NCI-H1105 treated with DMSO at 0.1 percent for 48 hours (cell line): ENCODE measurements at places on chromosomes 3 and 15.

DNA sequence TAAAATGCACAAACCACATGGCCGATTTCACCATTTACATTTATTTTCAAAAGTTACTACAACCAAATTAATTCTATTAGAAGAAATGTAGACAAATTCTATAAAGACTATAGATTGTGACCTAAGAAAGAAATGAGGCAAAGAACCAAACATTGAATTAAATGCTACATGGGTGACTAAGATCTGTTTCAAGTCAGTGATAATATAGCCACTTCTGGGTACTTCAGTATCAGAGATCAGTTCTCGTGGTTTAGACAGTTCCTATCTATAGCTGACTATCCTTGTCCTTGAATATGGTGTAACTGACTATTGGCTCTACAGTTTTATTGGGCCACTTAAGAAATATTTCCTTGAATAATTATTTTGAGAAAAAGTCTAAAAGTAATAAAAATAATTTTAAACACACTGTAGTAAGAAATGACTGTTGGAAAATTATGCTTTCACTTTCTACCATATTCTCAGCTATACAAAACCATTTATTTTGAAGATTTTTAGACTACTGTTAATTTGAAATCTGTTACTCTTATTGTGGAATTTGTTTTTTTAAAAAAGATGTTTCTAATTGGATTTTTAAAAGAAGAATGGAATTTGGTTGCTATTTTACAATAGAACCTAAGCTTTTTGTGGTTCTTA is 14.1 kb downstream of the KCNMB3 start:
- no peak for DNase-seq

- no peak for DNase-seq
Observed at GRCh38 chr15:87340370-87340769, 916.2 kb downstream of the NTRK3 start.

DNA sequence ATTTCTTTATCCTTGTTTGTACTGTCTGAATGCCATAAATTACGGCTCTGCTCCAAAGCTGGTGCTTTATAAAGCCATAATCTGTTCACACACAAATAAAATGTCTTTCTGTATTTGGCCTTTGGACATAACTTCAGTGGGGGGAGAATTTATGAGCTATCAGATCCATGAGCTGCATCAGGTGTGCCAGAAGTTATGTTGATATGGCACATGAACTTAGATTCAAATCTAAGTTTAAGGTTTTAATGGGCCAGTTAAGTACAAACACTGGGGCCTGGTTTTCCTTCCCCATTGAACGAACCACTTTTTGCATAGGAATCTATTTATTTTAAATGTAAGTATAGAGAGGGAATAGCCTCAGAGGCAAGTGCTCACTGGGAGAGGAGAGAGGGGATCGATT is 239.9 kb downstream of the NFKBIZ start:
- no peak for DNase-seq

- DNase-seq, result no peak
Observed at GRCh38 chr15:56165234-56165633, 78.4 kb downstream of the RFX7 start.

GRCh38 chr15:75508840-75509532 is 57.5 kb upstream of the SIN3A start:
- DNase-seq, result no peak

DNA sequence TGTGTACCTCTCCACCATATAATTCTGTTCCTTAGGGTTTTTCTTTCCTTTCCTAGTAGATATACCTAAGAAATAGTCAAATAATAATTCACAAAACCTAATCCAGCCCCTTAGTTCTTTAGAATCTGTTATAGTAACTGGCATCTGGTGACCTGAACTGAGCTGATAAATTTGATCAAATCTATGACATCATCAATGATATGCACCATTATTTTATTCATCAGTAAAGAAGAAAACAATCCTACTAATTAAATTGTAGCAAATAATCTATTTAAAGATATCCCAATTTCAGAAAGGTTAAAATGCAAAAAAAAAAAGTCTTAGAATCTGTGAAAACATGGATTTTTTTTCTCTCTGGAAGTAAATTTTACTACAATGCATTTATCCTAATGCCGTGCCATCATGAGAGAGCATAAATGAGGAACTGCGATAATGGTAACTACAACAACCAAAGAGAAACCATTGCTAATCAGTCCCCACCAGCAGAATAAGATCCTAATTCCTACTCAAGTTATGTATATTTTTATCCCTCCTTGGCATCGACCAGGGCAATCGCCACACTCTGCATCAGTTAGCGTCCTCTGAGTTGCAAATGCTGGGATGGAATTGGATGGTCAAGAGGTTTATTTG is 6.6 kb upstream of the MNS1 start:
- no peak for DNase-seq

GRCh38 chr3:27939940-27940339 is 217.8 kb upstream of the EOMES start:
- DNase-seq, result no peak

- peak; percentile 98 for DNase-seq
Observed at GRCh38 chr3:181839039-181839915, 127.6 kb downstream of the SOX2 start.

DNA sequence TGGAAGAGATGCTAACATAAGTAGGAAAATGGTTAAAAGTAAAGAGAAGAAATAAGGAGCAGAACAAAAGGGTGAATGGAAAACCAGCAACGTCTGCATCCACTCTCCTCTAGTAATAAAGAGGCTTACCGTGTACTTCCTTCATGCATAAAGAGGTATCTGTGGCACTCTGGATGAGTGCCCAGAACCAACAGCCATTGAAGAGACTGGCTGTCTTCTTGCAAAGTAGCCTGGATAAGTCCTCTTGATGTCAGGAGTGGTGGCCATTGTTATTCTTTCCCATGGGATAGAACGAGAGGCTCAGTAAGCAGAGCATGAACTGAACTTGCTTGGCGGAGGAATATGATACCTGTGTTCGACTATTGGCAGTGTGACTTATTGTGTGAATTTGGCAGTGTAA is 186.2 kb upstream of the RASGRP1 start:
- DNase-seq, result peak; percentile 76

DNA sequence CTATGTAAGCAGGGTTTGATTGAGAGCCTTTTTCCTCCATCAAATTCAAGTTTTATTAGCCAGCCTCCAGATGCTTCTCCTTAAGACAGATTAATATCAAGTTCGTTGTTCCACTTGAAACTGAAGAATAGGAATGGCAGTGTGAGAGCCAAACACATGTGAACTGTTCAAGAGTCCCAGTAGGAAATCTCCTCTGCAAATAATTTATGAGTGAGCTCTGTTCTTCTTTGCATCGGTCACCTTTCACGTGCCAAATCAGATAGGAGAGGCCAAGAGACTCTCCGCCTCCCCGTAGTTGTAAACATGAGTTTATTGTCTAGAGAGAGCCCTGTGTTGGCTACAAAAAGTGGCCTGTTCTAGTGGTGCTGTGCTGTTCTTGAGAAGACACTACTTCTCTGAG is 372.1 kb upstream of the NR2F2 start:
- no peak for DNase-seq

GRCh38 chr3:25421747-25422146 is 6.3 kb upstream of the RARB start:
- DNase-seq, result no peak

GRCh38 chr3:61812517-61812916 is 251.1 kb downstream of the PTPRG start:
- no peak for DNase-seq

GRCh38 chr15:38860253-38860652 is 295.6 kb upstream of the RASGRP1 start:
- no peak for DNase-seq

DNA sequence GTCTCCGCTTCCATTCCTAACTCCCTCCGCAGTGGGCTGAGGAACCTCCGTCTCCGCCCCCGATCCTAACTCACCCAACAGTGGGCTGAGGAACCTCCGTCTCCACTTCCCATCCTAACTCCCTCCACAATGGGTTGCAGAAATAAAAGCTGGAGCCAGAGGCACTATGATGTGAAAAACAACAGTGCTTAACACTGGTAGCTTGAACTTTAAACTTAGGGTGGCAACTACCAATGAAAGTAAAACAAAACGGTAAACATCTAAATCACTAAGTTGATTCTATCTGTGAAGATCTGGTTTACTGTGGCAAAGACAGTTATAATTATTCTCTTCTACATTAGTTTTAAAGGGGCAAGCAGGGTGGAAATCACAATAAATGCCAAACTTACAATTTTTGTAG is 25.9 kb upstream of the GP5 start:
- DNase-seq, result no peak

- no peak for DNase-seq
Observed at GRCh38 chr3:37907371-37907770, 45.7 kb downstream of the CTDSPL start.

- DNase-seq, result no peak
Observed at GRCh38 chr3:171753665-171754408, 56.4 kb downstream of the PLD1 start.

GRCh38 chr3:30605706-30606300 is 598 bp upstream of the TGFBR2 start:
- no peak for DNase-seq

GRCh38 chr15:73065114-73065513 is 12.9 kb downstream of the NEO1 start:
- DNase-seq, result no peak

- DNase-seq, result no peak
Observed at GRCh38 chr3:150673966-150674365, 29.8 kb downstream of the ERICH6 start.

GRCh38 chr3:41288785-41289184 is 89.5 kb downstream of the CTNNB1 start:
- DNase-seq, result no peak

DNA sequence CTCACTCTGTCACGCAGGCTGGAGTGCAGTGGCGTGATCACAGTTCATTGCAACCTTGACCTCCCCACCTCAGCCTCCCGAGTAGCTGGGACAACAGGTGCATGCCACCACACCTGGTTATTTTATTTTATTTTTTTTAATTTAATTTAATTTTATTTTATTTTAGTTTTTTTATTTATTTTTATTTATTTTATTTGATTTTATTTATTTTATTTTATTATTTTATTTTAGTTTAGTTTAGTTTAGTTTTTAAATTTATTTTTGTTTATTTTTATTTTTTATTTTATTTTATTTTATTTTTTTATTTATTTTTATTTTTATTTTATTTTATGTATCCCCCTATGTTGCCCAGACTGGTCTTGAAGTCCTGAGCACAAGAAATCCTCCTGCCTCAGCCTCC is 202.3 kb upstream of the SLCO3A1 start:
- DNase-seq, result no peak

GRCh38 chr3:5226783-5227182 is 39.3 kb downstream of the EDEM1 start:
- DNase-seq, result peak; percentile 17

DNA sequence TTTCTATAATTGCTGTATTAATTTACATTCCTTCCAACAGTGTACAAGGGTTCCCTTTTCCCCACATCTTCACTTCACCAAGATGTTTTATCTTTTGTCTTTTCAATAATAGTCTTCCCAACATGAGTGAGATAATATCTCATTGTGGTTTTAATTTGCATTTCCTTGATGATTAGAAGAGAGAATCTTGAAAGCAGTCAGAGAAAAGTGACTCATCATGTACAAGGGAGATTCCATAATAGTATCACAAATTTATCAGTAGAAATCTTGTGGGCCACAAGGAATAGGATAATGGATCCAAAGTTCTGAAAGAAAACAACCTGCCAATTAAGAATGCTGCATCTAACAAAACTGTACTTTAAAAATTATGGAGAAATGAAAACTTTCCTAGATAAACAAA is 189.3 kb downstream of the NECTIN3 start:
- DNase-seq, result no peak

DNA sequence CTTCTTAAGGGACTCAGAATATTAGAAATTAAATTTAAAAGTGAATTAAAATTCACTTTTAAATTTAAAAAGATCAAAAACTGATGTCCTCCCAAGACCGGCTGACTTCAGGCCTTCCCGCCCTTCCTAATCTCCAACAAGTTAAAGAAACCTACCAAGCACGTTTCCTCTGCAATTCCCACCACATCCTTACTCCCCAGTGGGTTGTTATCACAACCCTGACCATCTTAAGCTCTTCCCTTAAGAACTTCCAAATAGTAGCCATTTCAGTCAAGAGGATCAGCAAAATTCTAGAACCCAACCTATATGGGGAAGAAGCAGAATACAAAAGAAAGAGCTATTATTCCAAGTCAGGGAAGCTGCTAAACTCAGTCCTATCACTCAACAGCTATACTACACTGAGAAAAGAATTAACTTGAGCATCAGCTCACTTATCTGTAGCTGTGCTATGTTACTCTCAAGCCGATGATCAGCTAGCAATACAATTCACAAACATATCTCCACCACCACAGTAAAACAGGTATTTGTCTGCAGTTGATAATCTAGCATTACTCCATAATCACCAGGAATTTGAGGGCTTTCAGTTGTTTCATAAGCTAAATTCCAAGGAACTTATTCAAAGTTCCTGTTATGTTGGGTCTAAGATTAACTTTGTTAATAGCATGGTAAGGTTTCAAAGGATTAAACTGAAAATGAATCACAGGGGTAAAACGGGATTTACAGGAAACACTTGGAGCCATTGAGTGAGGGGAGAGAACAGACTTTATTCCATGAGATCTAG is 14.3 kb downstream of the ABCC5 start:
- DNase-seq, result no peak

- no peak for DNase-seq
Observed at GRCh38 chr15:63843901-63844317, 10.2 kb upstream of the HERC1 start.

GRCh38 chr3:108507902-108508301 is 2.5 kb downstream of the MYH15 start:
- DNase-seq, result no peak

DNA sequence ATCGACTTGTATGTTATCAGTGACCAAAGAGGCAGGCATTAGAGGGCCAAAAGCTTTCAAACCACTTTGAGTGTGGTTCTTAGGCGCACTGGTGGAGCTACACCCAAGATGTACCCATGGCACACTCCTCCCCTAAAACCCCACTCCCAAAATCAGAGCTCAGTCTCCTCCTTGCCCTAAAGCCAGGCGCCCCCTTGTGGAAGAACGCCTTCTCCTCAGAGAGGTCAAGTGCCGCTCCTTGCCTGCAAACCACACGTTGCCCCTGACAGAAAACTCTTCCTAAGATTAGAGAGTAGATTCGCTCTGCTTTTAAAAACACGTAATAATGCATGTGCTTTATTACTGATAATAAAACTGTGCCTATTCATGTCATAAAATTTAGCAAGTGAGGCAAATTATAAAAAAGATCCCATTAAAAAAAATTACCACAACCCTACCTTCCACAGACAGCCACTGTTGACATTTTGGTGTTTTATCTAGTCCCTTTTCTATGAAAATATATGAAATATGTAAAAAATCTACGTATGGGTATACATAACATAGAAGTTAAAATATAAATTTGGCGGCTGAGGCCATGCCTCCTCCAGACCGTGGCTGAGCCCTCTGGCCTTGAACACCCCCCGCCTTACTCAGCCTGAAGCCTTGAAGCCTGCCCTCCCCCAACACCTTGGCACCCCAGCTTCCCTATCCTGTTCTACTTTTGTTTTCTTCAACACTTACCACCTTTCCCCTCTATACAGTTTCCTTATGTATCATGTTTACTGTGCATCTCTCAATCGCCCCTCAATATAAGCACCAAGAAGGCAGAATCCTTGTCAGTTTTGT is 33.5 kb downstream of the BCL2L10 start:
- DNase-seq, result no peak
